ENCODE measurements at places on chromosomes 7 and 10.

DNA sequence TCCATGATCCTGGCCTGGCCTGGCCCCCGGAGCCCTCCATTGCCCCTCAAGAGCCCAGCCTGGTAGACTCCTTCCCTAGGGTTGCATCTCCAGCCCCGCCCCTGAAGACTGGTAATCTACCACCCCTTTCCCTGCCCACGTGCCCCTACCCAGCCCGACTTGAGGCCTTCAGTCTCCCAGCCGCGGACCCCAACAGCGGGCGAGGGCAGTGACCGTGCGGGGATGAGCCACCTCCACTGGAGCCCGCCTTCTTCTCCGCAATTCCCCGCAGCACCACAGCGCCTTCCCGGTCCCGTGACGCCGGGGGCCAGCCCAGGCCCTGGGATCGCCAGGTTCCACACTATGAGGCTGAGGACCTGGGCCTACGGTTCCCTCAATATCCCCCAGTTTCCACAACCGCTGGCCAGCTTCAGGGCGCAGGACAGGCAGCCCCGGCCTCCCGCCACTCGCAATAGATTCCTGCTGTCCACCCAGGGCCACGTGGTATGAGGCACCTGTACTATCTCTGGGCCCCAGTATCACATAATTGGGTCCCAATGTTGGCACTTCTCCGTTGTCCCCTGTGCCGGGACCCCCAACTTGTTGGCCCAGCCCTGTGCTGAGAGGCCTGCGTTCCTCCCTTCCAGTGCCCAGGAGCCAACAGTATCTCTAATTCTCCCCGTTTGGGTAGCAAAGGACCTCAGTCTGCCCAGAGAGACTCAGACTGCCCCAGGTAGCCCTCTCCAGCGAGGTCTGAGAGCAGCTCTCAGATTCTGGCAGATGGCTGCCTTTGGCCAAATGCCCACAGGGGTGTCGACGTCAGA is 1.1 kb upstream of the GPRIN2 start:
- DNase-seq: no peak

- DNase-seq: no peak
Measured at GRCh38 chr10:97584798-97585438, 729 bp downstream of the HOGA1 start.

- no peak for DNase-seq
Measured at GRCh38 chr10:1270906-1271305, 214.7 kb downstream of the WDR37 start.

- DNase-seq: peak; percentile 28
Measured at GRCh38 chr7:30789334-30789711, 18.1 kb downstream of the MINDY4 start.

DNA sequence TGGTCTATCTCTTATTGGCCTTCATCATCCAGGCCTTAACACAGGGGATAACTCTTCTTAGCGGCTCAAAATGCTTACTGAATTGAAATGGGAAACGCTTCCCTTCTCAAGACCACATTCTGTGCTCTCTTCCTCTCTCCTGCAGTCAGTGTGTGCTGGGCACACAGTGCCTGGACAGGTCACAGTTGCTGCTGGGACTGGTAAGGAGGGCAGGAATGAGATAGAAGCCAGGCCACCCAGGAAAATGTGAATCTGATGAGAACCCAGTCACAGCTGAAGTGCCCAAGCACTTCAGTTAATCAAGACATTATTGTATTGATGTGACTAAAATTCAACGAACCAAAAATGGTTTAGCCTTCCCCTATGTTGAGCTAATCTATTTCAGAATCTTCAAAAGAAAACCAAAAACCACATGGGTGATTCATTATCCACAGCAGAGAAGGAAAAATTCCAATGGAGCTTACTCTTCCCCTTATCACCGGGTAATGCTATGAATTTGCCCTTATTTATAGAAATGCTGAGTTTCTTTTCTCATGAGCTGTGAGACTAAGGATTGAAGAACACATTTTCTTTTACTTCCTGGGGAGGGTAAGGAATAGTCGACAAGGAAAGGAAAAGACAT is 41.2 kb upstream of the PLPP4 start:
- no peak for DNase-seq

GRCh38 chr7:91837397-91838070 is 43.0 kb downstream of the MTERF1 start:
- no peak for DNase-seq

- no peak for DNase-seq
Measured at GRCh38 chr10:91477236-91477635, 67.1 kb downstream of the HECTD2 start.

DNA sequence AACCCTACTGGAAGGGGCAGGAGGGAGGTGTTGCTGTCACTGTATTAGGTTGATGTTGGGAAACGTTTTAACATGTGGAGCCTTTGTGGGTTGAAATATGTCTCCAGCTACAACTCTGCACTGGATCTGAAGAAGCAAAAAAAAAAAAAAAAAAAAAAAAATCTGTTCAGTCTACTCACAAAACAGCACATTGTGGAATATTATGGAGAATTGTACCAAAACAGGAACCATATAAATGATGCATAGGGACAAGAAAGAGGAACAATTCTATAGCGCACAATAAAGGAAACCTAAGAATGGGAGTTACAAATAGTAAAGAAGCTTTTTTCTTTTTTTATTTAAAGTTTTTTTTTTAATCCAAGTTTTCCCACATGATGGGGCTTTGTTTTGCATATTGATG is 63.8 kb downstream of the CCSER2 start:
- no peak for DNase-seq

- no peak for DNase-seq
Measured at GRCh38 chr10:60400366-60400765, 10.7 kb upstream of the ANK3 start.

- no peak for DNase-seq
Measured at GRCh38 chr7:8044761-8045430, 76.3 kb downstream of the GLCCI1 start.

- no peak for DNase-seq
Measured at GRCh38 chr10:72223743-72224101, 7.6 kb upstream of the ASCC1 start.

GRCh38 chr10:10128387-10128786 is 889.3 kb upstream of the CELF2 start:
- DNase-seq: no peak

- no peak for DNase-seq
Measured at GRCh38 chr7:159091041-159091440, 53.6 kb downstream of the VIPR2 start.

GRCh38 chr10:13681960-13682359 is 95.2 kb downstream of the PRPF18 start:
- DNase-seq: no peak

DNA sequence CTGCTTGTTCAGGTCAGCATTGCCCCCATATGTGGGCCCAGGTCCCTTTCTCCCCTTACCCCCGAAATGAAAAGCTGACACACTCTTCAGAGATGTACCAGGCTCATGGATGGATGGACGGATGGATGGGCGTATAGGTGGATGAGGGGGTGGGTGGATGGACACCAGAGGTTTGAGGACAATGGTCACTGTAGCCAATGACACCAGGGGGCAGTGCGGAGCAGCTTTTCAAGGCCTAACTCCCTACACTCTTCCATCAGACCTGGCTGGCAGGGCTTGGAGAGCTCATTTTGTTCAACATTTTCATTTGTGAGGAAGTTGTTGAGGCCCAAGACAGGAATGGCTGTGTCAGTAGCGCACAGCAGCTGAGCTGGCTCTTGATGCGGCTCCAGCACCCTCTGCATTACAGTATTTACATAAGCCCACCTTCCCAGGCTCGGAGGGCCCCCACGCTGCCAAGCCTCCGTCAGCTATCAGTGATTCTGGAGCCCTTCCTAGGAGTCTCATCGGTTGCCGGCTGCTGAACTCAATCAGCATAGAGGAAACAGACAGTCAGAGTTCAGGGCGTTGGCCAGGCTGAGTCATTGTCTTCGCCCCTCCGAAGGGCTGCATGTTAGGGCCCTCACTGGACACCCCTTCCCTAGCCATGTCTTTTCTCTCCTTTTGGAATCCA is 11.6 kb upstream of the FFAR4 start:
- DNase-seq: no peak

DNA sequence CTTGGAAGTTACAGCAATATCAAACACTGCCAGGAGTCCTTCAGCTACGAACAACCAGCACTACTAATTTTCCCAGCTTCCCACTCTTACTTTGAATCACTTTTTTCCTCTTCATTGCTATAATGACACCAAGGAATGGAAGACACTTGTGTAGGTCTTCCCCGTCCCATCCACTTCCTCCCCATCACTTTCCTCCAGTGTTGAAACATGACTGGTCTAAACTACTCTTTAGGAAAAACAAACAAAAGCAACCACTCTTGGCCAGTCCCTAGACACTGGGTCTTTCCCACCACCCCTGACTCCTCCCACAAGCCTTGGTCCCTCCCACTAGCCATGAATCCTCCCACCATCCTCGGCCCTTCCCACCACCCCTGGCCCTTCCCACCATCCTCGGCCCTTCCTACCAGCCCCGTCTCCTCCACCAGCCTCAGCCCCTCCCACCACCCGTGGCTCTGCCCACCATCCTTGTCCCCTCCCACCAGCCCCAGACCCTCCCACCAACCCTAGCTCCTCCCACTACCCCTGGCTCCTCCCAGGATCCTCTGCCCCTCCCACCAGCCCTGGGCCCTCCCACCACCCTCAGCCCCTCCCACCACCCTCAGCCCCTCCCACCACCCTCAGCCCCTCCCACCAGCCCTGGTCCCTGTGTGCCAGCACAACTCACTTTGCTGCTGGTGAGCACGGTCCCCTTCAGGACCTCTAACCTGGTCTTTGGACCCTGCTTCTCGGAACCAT is 68.5 kb downstream of the CXCL12 start:
- DNase-seq: no peak

GRCh38 chr10:69483963-69484362 is 32.7 kb downstream of the TSPAN15 start:
- no peak for DNase-seq

DNA sequence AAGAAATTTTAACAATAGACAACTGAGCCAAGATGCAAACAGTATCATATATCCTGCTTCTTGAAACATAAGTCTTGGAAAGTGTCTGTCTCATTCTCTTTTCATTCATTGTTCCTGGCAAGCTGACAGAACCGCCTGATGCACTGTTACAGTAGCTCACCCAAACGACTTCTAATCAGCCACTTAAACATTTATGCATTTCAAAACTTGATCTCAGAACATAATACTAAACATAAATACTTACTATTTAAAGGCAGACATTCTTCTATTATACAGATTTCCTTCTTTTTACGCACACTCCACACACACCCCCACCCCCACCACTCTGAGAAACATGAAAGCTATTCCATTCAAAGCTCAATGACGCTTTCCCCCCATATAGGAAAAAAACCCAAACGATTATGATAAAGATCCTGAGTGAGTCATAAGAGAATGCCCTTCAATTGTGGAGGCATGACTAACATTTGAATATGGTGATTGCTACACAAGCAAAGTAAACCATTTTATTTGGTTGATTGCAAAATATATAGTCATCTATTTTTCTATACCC is 30.5 kb downstream of the SHTN1 start:
- no peak for DNase-seq

DNA sequence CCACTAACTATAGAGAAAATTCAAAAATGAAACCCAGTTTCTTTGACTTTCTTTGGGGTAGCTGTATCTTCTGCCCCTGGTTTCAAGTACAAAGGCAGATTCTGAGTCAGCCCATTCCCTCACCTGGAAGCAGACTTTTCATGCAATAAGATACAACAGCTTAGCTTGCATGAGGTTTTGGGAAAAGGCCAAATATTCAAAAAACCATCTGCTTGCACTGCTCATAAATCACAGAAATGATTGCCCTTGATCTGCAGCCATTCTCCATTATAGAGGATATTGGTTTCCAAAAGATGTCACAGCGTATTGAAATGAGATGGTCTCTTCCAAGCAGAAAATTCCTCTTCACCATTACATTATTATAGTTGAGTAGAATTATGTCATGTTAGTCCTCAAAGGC is 354.0 kb downstream of the PHF14 start:
- DNase-seq: no peak

GRCh38 chr7:128872394-128872824 is 9.8 kb downstream of the ATP6V1F start:
- no peak for DNase-seq

- no peak for DNase-seq
Measured at GRCh38 chr7:49695971-49696370, 77.5 kb upstream of the VWC2 start.

- DNase-seq: no peak
Measured at GRCh38 chr7:124351950-124352349, 319.1 kb upstream of the TMEM229A start.

- no peak for DNase-seq
Measured at GRCh38 chr10:79242620-79243152, 104.6 kb upstream of the PPIF start.

GRCh38 chr10:104415526-104416165 is 62.0 kb downstream of the CFAP58 start:
- DNase-seq: no peak

DNA sequence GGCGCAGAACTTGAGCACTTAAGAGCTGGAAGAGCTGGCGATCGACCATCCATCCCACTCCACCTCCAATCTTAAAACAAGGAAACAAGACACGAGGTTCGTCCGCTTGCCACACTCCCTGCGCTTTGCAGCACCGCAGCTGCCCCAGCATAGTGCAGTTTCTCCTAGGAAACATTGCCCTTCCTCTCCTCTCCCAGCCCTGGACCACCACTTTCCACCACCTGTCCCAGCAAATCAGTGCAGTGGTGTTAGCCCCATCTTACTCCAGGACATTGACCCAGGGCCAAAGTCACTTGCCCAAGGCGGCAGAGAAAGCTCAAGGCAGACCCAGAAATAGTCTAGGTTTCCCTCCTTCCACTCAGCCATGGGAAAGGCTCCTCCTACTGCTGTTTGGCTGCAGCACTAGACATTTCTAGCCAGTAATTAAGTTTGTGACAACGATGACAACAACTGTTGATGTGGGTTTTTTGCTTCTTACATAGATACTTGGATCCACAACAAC is 1.5 kb upstream of the PARD3 start:
- no peak for DNase-seq

GRCh38 chr10:4028854-4029583 is 244.0 kb upstream of the KLF6 start:
- no peak for DNase-seq

DNA sequence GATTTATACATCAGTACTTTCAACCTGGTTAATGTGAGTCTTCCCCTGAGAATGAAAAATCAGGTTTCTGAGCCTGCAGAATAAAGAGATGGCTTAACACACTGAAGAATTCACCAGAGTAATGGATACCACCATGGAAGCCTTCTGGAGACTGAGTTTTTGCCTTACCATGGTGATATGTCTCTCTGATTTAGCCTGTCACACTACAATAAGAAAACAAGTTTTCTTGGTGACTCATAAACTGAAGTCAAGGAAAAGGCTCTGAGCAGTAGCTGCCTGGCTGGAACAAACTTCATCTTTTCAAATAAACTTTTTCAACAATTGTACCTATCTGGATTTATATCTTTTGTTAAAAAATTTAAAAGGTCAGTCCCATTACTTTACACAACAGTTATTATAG is 229.0 kb downstream of the PRPF18 start:
- no peak for DNase-seq

GRCh38 chr7:84187813-84188510 is 6.6 kb downstream of the SEMA3A start:
- no peak for DNase-seq

- no peak for DNase-seq
Measured at GRCh38 chr10:50216418-50216817, 34.9 kb downstream of the ASAH2 start.

Measured in GOT3 (cell line).